Left kidney (tissue), 8 donors: ENCODE measurements at places on chromosomes 5 and 9. TPM values are rescaled to one million over a fixed set of nuclear protein-coding genes. Genes with fewer than 3 reads are reported as not detected.

PCDHB13 gene
- polyA plus RNA-seq, result 9.3 TPM

GABRA6 gene
- not detected for polyA plus RNA-seq

CCNJL gene
- polyA plus RNA-seq, result 8.2 TPM

TAF11L10 gene
- polyA plus RNA-seq, result not detected

GCNT4 gene
- polyA plus RNA-seq, result 18.3 TPM
